NCI-H1436 (cell line): ENCODE measurements at places on chromosomes 2 and 18.

GRCh38 chr2:210756855-210757254 lies 200.5 kb downstream of the CPS1 start:
- no peak for DNase-seq

GRCh38 chr2:130834091-130834930 lies 2.4 kb upstream of the ARHGEF4 start:
- no peak for DNase-seq

DNA sequence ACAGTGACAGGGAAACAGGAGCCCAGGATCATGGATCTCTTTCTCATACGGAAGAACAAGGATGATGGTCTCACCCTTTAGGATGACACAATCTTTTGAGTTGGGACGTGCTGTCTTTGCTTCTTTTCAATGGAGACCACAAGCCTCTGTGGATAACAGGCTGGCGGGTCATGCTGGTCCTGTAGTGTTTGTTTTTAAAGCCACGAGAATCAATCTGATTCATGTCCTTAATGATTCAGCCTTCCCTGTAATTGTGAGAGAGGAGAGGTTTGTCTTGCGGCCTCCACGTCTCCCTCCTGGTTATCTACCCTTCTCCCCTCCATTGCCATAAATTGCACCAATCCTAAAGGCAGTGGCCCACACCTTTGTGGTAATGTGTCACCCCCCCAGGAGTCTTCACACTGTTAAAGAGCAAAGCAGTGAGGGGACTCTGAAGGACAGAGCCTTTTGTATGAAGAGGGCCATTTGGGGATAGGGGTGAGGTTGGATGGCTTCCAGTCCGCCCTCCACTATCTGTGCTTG lies 87.7 kb upstream of the TGFA start:
- DNase-seq: no peak

DNA sequence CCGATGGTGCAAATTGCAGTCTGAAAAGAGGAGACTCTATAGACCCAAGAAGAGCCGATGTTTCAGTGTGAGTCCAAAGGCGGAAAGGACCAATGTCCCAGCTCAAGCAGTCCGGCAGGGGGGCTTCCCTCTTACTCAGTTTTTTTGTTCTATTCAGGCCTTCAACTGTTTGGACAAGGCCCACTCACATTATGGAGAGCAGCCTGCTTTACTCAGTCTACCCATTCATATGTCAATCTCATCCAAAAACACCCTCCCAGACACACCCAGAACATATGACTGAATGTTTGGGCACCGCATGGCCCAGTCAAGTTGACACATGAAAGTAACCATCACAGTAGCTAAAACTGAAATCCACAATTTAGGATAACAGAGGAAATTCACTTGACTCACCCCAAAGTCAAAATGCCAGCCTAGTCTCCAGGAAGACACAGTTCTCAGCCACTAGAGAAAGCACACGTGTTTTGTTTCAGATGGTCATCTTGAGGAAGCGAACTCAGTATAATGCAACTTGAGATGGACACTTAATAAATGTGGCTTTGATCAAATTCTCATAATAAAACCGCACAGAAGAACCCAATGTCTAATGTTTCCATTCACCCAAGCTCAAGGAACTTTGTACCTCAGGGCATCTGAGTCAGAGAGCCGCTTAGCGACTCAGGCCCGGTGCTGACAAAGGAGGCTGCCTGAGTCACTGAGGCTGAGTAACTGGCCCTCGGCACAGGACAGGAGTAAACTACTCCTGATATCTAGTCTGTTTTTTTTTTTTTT lies 2.4 kb downstream of the FHL2 start:
- DNase-seq: no peak
